ENCODE measurements at places on chromosomes 2 and 18. TPM values are rescaled to one million over a fixed set of nuclear protein-coding genes. Genes with fewer than 3 reads are reported as not detected.

DNA sequence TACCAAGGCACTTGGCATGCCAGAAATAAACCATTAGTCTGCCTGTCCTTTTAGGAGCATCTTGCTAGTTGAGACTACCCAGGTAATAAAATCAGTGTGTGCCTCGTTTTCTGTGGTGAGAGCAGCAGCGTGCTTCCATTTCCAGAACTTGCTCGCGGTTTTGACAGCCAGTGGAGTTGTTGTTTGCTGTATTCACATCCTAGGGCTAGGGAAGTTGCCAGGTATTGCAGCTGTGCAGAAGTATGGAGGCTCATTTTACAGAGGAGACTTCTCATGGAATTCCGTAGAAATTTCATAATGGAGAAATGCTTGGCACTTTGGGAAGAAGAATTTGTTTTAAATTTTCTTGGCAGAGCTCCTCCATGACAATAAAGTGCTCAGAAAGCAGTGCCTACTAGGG lies 1355.1 kb upstream of the ZEB2 start:
- no peak for DNase-seq

OR6B2 gene
- polyA plus RNA-seq = not detected

GRCh38 chr18:61606068-61606660 lies 272.9 kb downstream of the CDH20 start:
- DNase-seq = no peak

SNORC gene
- 7.2 TPM for polyA plus RNA-seq

DNA sequence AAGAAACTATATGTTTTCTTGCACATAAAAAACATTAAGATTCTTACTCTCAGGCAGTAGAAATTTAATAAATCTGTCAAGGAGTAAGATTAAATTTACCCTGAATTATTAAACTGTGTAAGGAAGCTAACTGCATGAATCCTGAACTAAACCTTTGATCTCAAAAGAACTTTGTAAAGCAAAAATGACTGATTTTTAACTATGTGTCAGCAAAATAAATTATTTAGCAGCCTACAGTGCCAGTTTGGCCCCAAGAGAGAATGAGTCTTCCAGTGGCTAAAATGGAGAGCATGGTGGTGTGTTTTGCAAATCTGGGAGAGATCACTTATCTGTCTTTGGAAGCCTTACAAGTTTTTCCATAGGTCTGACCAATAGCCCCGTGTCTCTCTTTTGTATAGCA lies 190.7 kb downstream of the THSD7B start:
- DNase-seq = no peak

GRCh38 chr2:85704800-85705679 lies 10.9 kb downstream of the GNLY start:
- DNase-seq = no peak

DNA sequence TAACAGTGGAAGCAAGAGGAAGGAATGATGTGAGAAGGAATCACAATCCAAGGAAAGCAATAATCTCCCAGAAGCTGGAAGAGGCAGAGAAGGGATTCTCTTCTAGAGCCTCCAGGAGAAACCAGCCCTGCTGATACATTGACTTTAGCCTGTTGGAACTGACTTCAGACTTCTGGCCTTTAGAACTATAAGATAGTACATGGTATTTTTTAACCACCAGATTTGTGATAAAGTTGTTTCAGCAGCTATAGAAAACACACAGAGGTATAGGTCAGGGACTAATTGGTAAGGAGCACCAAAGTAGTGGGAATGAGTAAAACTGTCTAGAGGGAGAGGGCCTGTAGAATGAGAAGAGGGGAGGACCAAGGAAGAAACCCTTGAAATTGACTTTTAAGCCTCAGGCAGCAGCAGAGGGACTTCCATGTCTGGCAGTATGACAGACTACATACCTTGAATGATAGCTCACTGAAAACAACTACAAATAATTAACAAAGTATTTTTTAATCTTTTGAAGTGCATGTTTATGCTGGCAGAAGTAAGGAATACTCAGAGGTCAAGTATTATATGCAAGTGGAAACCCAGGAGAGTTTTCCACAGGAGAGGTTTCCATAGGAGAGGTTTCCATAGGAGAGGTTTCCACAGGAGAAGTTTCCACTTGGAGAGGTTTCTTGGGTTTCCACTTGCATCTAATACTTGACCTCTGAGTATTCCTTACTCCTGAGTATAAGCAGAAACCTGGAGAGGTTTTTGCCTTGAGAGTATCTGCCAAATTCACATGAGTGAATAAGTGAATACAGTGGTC lies 33.8 kb upstream of the TMEM17 start:
- DNase-seq = no peak

GRCh38 chr2:69168950-69169654 lies 156.1 kb downstream of the ANTXR1 start:
- no peak for DNase-seq

SERPINB2 gene
- 0.60 TPM for polyA plus RNA-seq

FNDC4 gene
- polyA plus RNA-seq = 4.9 TPM

- no peak for DNase-seq
Observed at GRCh38 chr2:34373586-34374233, 774.6 kb upstream of the FAM98A start.

GRCh38 chr2:217269701-217270484 lies 410.0 kb upstream of the TNP1 start:
- no peak for DNase-seq

- DNase-seq = no peak
Observed at GRCh38 chr2:60470340-60470739, 83.1 kb downstream of the BCL11A start.

DNA sequence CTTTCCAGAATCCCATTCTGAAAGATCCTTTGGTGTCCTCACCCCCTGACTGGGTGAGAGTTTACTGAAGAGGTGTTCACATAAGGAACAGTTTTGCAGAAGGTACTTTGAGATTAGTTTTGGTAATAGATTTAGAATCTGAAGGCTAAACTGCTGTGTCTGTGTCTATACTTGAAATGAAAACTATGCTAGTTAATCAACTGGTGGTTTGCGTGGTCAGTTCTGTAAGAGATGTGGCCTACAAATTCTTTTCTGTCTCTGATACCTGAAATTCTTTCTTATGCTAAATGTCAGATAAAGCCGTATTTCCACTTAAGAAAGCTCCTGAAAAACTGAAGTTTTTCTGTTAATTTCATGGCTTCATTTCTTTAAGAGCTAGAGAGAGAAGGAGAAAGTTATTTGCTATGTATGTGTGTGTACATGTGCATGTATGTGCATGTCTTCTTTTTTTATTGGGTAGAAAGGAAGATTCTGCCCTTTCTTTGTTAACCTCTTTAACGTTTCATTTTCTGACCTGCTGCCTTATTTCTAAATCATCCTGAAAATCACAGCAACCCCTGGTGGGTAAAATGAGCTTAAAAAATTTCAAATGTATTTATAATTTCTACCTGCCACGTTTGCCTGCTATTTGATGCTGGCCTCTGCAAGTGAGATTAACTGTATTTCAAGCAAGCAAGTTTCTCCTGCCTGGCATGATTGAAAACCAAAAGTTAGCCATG lies 552.0 kb upstream of the NRP2 start:
- DNase-seq = no peak

DNA sequence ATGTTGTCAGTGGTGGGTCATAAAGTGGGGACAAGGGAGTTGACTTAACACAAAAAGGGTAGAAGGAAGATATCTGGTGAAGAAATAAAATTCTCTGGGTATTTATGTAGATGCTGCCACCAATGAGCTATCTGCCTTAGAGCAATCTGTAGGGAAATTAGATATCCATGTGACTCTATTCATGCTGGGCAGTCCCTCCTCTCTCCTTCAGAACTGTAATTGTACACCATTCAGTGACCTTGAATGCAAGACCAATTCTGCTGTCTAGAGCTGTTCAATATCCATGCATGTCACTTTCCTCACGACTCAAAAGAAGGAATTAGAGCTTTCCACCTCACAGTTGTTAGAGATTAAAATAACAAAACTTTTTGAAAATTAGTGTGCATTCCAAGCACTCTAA lies 28.6 kb upstream of the TDRD15 start:
- no peak for DNase-seq

DNA sequence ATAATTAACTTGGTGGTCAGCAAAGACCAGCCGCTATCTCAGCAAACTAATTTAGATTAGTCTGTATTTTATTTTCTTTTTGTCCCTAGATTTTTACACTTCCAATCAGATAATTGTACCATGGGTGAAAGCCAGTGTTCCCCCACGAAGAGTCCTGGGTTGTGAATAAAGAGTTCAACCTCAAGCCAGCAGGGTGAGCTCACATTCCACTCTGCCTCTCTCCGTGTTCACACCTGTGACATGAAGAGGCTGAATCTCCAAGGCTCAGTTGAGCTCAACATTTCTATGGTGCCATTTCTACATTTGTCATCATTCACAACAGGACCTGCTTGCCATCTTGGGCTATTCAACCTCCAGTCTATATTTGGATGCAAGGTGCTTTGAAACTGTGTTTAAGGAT lies 771.5 kb downstream of the GALR1 start:
- no peak for DNase-seq

DAW1 gene
- polyA plus RNA-seq = not detected

DNA sequence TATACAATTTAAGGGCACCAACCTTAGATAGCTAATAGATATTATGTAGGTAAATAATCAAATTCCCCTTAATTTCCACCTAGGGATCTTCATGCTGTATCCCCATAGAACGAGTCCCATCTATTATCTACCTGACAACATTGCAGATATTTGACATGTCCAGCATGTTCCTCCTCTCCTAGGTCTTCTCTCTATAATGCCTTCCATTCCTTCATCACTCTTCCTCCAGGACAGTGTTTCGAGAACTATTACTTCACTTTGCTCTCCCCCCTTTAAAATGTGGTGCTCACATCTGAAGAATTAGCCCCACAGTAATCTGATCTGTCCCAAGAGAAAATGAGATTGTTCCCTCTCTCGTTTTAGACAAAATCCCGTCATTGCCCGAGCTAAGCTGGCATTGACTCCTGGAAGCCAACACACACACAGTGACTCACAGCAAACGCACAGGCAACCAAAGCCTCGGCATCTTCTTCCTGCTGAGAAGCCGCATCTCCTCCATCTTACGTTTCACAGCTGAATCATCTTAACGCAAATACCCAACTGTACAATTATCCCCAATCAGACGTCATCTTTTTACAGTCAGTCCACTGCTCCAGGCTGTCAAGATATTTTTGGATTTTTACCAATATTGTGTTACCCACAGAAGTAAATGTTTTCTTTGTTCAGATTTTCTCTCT lies 162.9 kb upstream of the AGAP1 start:
- no peak for DNase-seq

FN1 gene
- 28.2 TPM for polyA plus RNA-seq

GRCh38 chr2:10329880-10330699 lies 27.4 kb downstream of the HPCAL1 start:
- DNase-seq = no peak

- no peak for DNase-seq
Observed at GRCh38 chr18:47618758-47619157, 311.7 kb downstream of the SMAD2 start.

DNA sequence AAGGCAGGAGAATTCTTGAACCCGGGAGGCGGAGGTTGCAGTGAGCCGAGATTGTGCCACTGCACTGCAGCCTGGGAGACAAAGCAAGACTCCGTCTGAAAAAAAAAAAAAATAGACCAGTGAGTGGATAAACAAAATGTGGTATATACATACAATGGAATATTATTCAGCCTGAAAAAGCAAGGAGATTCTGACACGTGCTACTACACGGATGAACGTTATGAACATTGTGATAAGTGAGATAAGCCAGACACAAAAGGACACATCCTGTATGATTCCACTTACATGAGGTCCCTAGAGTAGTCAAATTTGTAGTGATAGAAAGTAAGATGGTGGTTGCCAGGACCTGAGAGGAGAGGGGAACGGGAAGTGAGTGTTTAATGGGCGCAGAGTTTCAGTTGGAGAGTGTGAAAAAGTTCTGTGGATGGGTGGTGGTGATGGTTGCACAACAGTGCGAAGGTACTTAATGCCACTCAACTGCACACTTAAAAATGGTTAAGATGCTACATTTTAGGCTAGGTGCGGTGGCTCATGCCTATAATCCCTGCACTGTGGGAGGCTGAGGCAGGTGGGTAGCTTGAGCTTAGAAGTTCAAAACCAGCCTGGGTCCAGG lies 38.3 kb downstream of the NIFK start:
- DNase-seq = peak; percentile 11

- DNase-seq = no peak
Observed at GRCh38 chr2:71385012-71385411, 53.4 kb downstream of the ZNF638 start.

DNA sequence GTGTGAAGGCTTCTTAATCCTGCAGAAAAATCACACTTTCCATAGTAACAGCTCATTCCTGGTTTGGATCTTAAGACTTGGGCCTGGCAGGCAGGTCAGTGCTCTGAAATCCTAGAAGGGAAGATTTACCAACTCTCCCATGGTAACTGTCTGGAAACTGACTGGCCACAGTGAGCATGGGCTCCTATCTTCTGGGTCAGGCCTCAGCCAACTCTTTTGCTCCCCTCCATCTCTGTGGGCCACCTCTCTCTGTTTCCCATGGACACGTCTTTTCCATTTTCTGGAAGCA lies 86.7 kb downstream of the ACAA2 start:
- DNase-seq = no peak

- no peak for DNase-seq
Observed at GRCh38 chr18:70127359-70127758, 78.1 kb downstream of the RTTN start.

- DNase-seq = no peak
Observed at GRCh38 chr18:2920546-2921343, 73.9 kb downstream of the EMILIN2 start.

DNA sequence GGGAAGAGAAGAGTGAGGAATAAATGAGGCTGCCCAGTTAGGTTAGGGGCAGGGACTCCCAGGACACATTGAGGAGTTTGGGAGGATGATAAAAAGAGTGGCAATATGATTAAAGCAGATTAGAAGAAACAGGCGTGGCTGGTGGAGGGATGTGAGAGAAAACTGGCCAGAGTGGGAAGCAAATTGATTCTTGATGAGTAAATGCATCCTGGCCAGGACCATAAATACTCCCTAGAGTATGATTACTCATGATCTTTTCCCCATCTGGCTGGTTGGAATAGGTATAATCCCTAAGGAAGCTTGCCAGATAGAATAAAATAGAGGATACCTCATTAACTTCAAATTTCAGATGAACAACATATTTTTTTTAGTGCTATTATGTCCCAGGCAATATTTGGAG lies 21.5 kb upstream of the DAW1 start:
- no peak for DNase-seq

DNA sequence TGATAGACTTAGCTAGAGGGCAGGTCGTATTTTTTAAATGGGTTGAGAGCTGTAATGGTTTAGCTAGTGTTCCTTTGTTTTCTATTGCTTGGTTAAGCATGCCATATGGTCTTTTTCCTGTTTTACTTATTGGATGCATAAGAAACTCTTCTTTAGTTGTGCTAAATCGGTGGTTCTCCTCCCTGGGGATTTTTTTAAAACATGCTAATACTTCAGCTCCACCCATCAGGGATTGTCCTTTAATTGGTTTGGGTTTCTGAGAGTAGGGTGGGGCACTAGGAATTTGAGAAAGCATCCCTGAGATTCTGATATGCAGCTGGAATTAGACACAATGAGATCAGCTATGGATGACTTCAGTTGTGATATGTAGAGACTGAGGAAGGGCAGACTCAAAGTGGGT lies 497.2 kb downstream of the THSD7B start:
- DNase-seq = no peak

PRSS56 gene
- not detected for polyA plus RNA-seq

PLGLB1 gene
- 2.0 TPM for polyA plus RNA-seq

GRCh38 chr2:169237939-169238338 lies 124.4 kb downstream of the LRP2 start:
- DNase-seq = no peak

- DNase-seq = no peak
Observed at GRCh38 chr18:32293107-32293506, 103.3 kb downstream of the MEP1B start.

GRCh38 chr2:122168799-122169198 lies 413.3 kb downstream of the TSN start:
- DNase-seq = no peak

All from sigmoid colon (tissue), 7 donors.